ENCODE measurements at places on chromosomes 12 and 14. TPM values are rescaled to one million over a fixed set of nuclear protein-coding genes. Genes with fewer than 3 reads are reported as not detected.

- no peak for DNase-seq
These were observed 56.2 kb downstream of the NELL2 start for GRCh38 chr12:44819884-44820283.

DNA sequence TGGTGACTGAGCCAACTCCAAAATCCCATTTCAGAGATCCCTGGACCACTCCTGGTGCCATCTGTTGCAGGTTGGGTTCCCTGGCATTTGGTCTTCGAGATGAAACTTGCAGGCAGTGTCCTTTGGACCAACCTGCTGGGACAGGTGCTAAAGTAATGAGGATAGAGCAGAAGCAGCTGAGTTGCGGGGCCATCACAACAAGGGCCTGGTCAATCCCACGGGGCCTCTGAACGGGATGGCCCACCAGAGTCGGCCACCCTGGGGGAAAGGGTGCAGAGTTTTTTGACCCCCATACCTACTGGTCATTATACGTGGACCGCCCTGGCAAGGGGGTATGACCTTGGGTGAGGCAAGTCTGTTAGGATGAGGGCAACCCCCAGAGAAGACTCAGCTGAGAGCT lies 39.3 kb downstream of the DLK1 start:
- DNase-seq = no peak

GRCh38 chr14:89639687-89640086 lies 222.7 kb upstream of the FOXN3 start:
- DNase-seq = no peak

Gene ARMH4
- 54.2 TPM for total RNA-seq

Gene TEX22
- 0.41 TPM for total RNA-seq
